ENCODE measurements at places on chromosomes 2 and 18. TPM values are rescaled to one million over a fixed set of nuclear protein-coding genes. Genes with fewer than 3 reads are reported as not detected.

Gene ELOA2
- total RNA-seq: not detected

Gene COL4A4
- total RNA-seq: 1.2 TPM

Gene NGEF
- 21.6 TPM for total RNA-seq

Gene MBP
- 29.7 TPM for total RNA-seq

Gene CREG2
- total RNA-seq: 10.6 TPM

Gene COL5A2
- 90.5 TPM for total RNA-seq

Gene FNDC4
- 5.3 TPM for total RNA-seq

Gene PXDN
- total RNA-seq: 12.3 TPM
